ENCODE measurements at places on chromosomes 5 and 9.

DNA sequence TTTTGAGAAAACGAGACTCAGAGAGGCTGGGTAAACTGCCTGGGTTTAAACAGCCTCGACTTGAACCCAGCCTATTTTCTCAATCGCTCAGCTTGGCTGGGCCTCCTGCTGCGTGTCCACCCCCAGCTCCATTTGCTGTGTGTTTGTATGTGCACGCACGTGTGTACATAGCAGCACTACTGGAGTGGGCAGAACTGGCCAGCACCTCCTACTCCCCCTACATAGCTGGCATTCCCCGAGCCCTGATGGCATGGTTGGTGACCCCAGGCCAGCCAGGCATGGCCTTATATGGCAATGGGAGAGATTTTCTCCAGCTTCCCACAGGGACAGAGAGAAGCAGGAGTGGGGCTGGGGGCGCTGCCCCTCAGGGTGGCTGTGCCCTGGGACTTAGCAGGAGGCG is 4.1 kb downstream of the AIF1L start:
- no peak for DNase-seq

DNA sequence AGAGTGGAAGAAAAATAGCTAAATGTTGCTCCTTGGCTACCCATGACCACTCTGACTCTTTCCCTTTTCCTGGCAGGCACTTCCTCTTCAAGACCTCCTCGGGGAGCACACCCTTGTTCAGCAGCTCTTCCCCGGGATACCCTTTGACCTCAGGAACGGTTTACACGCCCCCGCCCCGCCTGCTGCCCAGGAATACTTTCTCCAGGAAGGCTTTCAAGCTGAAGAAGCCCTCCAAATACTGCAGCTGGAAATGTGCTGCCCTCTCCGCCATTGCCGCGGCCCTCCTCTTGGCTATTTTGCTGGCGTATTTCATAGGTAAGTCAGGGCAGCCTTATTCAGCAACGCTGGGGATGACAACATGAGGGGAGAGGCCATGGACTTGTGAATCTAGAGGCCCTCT is 298.6 kb upstream of the WWC1 start:
- no peak for DNase-seq

- DNase-seq: no peak
These were observed 1564.4 kb downstream of the EFNA5 start for GRCh38 chr5:106106384-106106783.

DNA sequence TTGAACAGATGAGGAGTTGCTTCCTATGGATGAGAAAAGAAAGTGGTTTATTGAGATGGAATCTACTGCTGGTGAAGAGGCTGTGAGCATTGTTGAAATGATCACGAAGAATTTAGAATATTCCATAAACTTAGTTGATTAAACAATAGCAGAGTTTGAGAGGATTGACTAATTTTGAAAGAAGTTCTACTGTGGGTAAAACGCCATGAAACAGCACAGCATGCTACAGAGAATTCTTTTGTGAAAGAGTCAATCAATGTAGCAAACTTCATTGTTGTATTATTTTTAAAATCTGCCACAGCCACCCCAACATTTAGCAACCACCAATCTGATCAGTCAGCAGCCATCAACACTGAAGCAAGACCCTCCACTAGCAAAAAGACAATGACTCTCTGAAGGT is 309.1 kb downstream of the SPOCK1 start:
- no peak for DNase-seq

- DNase-seq: no peak
These were observed 289.4 kb upstream of the DAB2 start for GRCh38 chr5:39714036-39714698.

DNA sequence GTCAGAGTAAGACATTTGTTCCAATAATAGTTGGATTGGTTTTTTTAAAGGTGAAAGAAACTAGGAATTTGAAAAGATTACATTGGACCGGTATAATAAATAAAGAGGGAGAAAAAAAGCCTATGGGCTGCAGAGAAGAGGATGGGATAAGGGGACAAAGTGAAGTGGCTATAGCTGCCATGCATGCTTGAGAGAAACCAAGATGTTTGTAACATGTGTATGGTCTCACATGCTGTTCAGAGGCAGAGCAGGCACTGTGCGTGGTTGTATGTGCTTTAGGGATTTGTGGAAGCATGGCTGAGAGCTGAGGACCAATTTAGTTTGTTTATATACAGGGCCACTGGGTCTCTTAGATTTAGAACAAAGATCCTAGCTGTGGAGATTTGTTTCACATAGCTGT is 32.7 kb downstream of the LNPEP start:
- DNase-seq: no peak

DNA sequence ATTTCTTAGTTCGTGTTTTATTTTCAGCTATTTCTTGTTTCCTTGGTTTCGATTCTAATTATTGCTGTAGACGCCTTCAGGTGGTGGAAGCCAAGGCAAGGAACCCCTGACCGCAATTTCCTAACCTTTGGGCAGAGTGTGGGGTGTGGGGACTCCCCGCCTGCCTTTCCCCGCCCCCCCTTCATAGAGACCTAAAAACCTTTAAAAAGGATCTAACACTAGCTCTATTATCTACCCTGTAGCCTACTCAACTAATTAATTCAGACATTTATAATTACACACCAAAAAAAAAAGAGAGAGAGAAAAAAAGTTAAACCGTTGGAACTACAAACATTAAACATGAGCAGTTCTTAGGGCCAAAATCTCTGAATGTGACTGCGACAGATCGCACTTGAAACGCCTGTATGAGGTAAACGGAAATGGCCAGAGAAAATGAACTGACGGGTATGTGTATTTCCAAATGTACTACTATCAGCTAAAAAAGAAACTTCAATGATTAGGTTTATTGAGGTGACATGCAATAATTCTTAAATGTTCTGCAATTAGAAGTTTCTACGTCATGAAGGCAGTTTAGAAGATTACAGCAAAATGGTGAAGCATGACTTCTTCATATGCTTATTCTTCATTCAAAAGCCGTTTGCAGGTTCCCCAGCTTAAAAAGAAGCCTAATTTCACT is 19.0 kb upstream of the FER start:
- peak; percentile 33 for DNase-seq

DNA sequence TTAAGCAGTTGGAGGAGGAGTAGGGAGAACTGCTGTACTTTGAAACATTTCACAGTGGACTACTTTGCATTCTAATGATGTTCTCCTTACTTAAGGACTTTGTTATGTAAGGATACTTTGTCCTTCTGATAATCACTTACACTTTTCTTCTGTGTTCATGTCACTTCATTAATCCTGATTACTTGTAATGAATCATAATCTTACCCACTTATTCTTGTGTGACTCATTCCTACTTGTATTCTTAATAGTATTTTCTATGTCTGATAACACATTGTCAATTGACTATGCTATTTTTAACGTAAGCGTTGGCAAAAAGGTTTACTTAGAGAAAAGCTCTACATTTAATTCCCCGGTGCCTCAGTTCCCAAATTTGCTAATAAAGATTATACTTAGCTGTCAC is 63.8 kb downstream of the GHR start:
- DNase-seq: no peak

GRCh38 chr9:86098824-86099700 is at the start of gene GOLM1:
Gene GOLM1, minus strand, starts transcription at chr9:86099558. Its CDS starts 20,238 bp downstream, at chr9:86079320.
- no peak for DNase-seq

DNA sequence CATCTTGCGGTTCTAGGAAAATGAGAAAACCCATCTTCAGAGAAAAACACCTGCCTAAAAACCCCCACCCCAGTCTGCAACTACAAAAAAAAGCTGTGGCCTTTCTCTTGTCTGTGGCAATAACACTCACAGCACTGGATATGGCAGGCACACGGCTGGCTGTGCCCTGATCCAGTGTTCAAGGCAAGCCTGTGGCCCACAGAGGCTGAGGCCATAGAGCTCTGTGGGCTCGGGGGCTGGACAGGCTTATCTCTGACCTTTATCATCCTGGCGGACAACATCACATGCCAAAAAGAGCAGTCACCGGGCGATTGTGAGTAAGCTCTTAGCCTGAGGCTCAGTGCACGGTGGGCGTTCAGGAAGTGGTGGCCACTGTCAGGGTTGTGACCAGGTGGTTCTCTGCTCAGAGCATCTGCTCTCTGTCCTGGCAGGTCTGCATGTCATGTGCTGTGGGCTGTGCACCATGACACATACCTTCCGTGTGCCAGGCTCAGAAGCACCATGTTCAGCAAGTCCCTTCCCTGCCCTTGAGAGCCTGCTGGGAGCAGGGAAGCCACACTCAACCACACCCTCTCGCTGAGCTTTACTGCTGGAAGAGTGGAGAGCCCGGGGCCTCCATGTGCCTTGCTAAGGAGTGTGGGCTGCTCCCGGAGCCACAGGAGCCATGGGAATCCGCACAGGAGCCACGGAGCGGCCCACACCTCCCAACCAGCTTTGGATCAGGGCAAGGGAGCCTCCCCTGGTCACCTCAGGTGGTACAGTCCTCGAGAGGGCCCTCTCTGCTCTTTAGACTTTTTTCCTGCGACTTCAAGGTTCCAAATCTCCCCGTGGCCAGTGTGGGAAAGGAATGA is 34.6 kb upstream of the WDR38 start:
- no peak for DNase-seq

GRCh38 chr5:127572930-127573329 is 55.5 kb downstream of the PRRC1 start:
- no peak for DNase-seq

DNA sequence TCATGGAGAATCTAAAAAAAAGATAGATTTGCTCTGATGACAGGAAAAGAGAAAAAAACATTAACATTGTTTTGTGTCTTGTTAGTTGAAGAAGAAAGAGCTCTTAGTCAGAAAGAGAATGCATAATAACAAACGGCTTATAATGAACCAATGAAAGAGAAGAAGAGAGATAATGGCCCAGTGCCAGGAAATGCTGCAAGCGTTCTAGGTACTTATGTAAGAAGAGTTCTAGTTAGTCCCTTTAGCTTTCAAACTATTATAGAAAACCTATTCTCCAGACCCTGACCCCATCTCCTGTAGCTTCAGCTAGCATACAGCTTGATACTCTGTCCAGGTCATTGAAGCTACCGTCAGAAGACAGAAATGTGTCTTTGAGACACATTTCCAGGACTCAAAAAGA is 70.2 kb downstream of the FBXL17 start:
- DNase-seq: no peak

- DNase-seq: no peak
These were observed 4.1 kb upstream of the DNAJB5 start for GRCh38 chr9:34985311-34985899.

- no peak for DNase-seq
These were observed 322.6 kb upstream of the POU5F2 start for GRCh38 chr5:94064025-94064424.

DNA sequence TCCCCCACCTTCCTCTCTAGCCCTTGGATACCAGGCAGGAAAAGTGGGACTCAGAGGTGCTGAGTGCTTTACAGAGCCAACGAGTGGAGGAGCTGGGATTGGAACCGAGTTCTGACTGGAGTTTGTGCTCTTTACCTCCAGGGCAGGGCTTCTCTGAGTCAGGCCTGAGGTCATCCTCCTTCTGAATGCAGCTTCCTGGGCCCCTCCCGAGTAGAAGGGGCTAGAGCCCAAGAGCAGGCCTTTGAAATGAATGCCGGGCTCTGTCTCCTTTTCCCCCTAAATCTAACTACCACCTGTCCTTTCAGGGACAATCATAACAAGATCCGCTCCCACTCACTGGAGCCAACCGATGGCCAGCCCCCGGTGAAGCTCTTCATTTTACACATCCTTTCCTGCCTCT is 12.7 kb downstream of the PTGES start:
- no peak for DNase-seq

DNA sequence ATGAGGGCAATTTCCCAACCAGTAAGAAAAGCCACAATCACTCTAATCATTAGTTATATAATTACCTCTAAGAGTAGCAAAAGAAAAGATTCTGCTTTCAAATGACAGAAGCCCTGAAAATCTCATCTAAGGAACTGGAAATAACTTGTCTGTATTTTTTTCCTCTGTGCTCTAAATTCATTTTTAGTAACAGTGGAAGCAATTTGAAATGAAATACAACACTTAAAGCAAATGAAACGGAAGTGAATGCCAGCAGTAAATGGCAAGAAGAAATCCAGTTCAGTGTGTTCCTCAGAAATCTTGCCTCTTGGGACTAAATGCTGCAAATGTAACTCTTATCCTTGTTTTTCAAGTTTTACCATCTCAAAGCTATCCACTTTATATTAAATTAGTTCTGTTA is 294.9 kb downstream of the TAF11L14 start:
- no peak for DNase-seq

DNA sequence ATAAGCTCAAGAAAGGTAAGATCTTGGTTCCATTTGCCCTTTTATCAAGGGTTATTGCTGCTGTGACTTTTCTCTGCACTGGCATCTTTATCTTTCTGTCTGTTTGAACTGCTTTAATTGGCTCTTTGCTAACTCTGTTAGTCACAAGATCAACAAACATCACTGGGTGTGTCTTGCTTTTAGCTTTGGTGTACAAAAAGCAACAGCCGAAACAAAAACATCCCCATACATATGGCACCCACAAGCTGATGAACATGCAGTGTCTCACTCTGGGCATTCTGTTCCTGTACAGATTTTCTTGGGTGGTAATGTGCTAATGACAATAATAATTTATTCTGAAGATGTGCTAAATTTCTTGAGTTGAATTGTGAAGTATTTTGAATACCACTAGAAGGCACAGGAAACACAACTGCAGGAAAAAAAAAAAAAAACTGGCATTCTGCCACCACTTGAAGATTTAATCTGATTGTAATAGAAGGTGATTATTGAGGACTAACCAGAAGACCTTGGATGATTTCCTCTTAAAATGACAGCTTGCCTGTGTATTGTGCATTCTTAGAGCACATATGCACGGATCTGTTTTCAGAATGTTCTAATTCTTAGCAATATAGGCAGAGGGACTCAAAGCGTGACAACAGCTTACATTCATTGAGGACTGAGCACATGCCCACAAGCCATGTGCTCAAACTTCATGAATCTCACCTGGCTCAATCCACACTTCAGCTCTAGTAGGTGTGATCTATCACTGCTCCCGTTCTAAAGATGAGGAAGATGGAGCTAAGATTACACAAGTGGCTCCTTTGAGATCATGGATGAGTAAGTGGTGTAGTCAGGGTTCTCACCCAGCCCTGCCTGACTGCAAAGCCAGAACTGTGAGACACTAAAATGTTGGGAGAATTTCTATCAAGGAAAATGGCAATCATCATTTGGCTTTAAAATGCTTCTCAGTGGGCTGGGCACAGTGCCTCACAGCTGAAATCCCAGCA is 96.4 kb downstream of the EBF1 start:
- DNase-seq: no peak

- DNase-seq: no peak
These were observed 30.4 kb downstream of the GADD45G start for GRCh38 chr9:89634995-89635742.

GRCh38 chr5:17991775-17992174 is 357.5 kb downstream of the TAF11L14 start:
- no peak for DNase-seq

Measured in activated naive CD8-positive, alpha-beta T cell treated with anti-CD3 and anti-CD28 coated beads, Interleukin-2, amount 50 U/mL, for 16 hours (primary cell).